ENCODE measurements at places on chromosomes 7 and 10.

GRCh38 chr10:80598084-80598798 lies 60.5 kb downstream of the SH2D4B start:
- no peak for DNase-seq

DNA sequence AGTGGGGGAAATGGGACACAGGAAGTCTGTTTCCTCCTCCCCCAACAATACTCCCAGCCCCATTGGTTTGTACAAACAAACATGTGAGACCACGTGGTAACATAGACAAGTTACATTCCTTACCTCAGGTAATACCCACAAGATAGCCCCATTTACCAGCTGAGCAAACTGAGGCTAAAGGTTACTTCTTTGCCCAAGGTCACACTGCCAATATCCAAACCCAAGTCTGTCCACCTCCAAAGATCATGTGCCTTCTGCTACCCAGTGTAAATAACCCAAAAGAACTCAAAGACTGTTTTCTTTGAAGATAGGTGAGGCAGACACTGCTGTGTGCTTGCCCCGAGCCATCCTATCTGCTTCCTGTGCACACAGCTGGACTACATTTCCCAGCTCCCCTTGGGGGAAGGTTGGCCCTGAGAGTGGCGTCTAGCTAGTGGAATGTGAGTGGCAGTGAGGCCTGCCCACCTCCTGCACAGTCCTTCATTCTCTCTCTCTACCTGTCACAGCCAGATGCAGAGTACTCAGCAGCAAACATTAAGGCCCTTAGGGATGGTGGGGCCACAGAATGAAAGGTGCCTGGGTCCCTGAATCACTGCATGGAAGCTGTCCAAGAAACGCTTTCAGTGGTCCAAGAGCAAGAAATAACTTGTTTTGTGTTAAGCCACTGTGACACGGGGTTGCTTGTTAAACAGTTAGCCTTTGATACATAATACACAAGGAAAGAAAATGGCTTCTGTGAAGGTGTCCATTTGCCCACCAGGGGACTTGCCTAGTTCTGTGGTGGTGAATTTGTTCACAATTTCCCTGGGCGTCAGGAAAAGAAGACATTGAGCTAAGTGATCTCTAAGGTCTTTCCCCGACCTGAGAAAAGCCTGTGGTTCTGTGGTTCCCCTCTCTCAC lies 257.7 kb upstream of the NFE2L3 start:
- no peak for DNase-seq

DNA sequence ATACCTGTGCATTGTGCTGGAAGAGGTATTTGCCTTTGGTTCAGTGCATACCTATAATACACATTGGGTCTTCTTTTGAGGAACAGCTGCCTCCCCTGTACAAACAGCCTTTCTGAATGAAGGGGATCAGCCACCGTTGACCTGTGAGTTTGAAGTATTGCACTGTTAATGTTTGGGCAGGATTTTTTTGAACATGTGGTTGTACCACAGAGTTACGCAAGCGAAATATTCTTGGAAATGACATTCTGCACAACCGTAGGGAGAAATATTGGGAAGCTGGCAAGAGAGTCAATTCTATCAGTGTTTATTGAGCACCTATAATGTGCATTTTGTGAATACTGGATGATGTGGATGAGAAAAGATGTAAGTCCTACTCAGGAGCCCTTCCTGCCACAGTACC lies 270.6 kb downstream of the AUTS2 start:
- no peak for DNase-seq

DNA sequence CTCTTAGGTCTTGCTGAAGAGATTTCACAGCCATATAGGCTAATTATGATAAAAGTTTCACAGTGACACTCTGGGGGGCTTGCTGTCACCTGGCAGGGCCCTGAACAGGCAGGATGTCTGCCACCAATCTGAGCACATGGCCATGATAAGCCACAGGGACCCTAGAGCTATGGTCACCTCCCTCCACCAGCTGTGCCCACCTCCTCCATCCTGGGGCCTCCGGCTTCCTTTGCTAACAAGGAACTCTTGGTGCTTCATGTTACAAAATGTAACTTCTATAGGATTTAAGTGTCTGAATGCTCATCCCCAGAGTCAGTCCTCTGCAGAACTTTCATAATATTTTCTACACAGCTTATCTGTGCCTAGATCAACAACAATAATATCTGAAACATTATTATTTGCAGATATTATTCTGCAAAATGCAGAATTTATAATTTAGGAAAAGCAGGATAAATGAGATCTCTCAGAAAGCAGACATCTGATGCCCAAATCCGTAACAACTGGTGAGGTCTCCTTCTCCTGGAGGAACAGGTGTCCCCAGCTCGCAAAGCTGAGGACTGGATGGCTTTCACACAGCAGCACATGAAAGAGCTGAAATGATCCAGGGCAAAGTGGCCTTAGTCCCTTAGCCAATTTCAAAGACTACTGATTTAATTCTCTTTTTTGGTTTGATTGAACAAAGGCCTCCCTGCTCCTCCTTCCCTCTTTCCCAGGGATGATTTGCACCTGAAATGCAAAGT lies 287.0 kb upstream of the AOAH start:
- DNase-seq = no peak

GRCh38 chr7:107876916-107877315 lies 14.1 kb upstream of the DLD start:
- DNase-seq = no peak

- no peak for DNase-seq
Observed at GRCh38 chr10:65270969-65271368, 1654.9 kb upstream of the LRRTM3 start.

DNA sequence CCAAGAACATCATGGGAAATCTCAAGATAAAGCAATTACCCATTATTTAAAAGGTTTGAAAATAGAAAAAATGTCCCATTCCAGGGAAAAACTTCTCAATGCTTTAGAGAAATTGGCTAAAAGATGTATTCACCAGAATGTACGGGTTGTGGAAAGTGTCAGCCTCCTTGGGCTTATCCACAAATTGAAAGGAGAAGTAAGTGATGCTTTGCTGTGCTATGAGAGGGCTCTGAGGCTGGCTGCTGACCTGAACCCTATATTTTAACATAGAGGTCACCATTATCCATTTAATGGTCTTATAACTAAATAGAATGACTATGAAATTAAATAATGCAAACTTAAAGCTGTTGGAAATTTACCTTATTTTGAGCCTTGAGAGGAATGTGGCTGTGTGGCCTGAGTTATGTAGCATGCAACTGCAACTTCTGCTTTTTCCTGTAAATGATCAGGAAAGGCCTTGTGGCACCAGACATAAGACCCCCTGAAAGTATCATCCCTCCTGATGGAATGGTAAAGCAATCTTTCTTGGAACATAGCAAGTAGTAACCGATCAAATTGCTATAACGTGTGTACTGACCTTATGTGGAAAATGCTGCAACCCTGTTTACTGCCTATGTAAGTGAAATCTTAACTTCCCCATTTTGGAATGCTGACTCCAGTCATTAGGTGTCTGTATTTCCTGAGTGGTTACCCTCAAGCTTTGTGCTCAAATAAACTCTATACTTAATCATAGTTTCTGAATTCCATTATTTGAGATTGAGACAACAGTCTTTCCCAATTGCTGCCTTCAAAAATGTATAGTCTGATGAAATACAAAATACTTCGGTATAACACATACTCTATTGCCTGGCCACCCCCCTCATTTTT lies 6.9 kb downstream of the IFIT1B start:
- DNase-seq = no peak

DNA sequence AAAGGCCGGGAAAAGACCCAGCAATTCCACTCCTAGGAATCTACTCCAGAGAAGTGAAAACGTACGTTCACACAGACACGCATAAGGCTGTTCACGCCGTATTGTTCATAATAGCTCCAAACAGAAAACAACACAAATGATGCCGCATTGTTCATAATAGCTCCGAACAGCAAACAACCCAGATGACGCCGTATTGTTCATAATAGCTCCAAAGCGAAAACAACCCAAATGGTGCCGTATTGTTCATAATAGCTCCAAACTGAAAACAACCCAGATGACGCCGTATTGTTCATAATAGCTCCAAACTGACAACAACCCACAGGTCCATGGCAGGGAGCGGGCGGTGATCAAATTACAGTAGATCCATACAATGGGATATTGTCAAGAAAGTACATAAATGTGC lies 85.2 kb upstream of the DNAAF5 start:
- DNase-seq = no peak

DNA sequence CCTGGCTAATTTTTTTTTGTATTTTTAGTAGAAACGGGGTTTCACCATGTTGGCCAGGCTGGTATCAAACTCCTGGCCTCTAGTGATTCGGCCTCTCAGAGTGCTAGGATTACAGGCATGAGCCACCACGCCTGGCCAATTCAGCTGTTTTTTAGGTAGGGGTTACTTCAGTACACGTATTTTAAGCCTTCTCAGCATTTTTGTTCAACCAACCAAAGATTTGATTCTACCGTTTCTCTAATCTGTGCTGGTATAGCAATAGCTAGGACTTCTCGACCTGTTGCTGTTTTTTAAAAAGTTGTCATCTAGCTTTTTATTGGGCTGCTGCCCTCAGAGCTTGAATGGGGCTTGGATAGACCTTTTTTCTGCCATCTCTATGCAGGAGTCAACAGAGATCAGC lies 34.9 kb downstream of the PROSER2 start:
- DNase-seq = no peak

DNA sequence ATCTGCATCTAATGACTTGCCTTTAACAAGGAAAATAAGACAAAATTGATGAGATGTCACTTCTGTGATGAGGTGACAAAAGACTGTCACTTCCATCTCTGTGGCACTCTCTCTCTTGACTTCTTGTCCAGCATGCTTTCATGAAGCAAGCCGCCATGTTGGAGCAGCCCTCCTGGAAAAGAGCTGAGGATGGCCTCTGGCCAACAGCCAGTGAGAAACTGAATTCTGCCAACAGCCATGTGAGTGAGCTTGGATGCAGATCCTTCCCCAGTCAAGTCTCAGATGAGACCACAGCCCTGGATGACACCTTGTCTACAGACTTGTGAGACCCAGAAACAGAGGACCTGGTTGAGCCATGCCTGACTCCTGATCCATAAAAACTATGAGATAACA lies 412.6 kb upstream of the SHH start:
- no peak for DNase-seq

- DNase-seq = no peak
Observed at GRCh38 chr10:79286318-79286951, 60.8 kb upstream of the PPIF start.

GRCh38 chr10:61986382-61986781 lies 84.9 kb downstream of the ARID5B start:
- no peak for DNase-seq

DNA sequence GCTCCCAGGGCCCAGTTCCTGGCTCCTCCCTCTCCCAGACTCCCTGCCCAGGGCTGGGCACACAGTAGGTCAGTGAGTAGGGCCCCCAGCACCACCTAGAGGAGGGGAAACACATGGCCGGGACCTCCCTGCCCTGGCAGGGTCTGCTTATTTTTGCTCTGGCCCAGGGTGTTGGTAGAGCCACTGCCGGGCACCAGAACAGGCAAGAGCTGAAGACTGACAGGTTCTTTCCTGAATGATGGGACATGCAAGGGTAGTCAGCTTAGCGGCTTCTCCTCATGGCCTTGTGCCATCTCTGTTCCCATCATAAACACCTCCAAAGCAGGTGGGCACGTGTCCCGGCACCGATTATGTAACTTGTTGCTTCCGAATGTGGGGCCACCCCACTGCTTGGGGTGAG lies 86.5 kb downstream of the NEURL1 start:
- no peak for DNase-seq

- peak; percentile 31 for DNase-seq
Observed at GRCh38 chr10:115092555-115093285, 445 bp upstream of the ATRNL1 start.

DNA sequence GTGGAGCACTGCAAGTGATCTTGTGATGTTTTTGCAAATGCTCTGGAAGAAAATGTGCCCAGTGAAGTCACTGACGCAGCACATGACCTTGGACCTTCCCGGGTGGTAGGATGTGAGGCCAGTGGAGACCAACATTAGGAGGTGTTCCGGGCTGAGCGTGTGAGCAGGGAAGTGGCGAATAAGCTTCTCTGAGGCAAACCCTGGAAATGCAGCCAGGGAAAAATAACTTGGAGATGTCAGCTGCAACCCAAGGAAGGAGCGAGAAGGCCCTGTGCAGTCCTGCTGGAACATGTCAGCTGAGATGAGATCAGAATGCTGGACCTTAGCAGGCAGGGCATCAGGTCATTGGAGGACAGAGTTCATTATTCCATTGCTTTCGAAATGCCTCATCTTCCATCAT lies 18.6 kb upstream of the SDK1 start:
- DNase-seq = no peak

Measured in progenitor cell of endocrine pancreas (in vitro differentiated cells).